Left colon (tissue), 2 donors: ENCODE measurements at places on chromosomes 6 and 20.

GRCh38 chr6:43935921-43936439 lies 166.0 kb downstream of the VEGFA start:
- no peak for DNase-seq

- no peak for DNase-seq
Measured at GRCh38 chr6:62174548-62174947, 111.5 kb downstream of the KHDRBS2 start.

DNA sequence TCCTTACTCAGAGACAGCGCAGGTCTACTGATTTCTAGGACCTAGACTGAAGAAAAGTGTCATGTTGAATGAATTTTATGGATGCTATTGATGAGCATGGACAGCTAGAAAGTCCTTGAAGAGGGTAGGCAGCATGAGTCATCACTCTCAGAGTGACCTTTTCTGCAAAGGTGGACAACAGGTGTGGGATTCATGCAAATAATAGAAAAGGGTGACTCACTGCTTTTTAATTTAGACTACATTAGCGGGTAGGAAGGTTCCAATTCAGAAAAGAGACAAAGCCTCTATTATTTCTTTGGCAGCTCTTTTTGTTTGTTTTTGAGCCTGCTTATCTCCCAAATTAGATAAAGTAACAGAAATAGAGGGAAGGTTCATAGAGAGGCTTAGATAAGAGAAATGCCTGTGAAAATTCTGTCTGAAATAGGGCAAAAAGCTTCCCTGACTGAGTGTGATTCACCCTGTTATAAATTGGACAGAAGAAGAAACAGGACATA lies 191.4 kb downstream of the TENT5A start:
- DNase-seq: no peak

DNA sequence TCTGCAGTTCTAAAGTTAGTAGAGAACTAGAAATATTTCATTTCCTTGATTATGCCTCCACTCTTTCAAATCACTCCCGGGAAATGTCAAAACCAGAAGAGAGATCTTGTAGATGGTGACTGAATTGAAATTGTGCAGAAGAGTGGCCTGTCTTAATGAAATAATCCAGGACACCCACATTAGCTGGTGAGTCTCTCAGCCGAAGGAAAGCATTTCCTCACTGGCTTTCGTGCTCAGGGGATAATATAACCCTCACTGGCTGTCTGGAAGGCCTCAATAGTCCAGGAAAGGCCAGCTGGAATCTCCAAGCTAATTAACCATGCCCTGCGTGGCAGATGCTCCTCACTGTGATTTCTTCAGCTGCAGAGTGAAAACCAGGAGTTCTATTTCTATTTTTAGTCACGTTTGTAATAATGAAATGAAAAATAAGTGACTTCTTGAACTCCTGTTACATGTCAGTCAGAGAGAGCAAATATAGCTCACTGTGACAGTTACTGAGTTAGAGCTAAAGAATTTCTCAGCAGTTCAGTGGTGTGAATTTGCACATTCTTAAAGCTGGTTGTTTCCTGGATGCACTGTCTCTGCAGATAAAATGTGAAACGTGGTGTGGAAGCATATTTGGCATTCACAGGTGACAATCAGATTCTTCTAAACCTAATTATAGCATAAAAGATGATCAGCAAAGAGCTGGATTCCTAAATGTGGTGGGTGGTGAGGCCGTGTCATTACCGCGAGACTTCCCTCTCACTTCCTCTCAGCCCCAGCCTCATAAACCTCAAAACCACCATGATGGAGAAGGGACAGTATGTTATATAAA lies 211.7 kb downstream of the LMBRD1 start:
- DNase-seq: no peak

GRCh38 chr20:24045621-24046318 lies 57.2 kb upstream of the GGTLC1 start:
- no peak for DNase-seq
